Activated CD8-positive, alpha-beta T cell treated with anti-CD3 and anti-CD28 coated beads, Interleukin-2, amount 10 ng/mL, durations not matched to agents 7 days and 5 days (primary cell): ENCODE measurements at places on chromosomes 6 and 20.

DNA sequence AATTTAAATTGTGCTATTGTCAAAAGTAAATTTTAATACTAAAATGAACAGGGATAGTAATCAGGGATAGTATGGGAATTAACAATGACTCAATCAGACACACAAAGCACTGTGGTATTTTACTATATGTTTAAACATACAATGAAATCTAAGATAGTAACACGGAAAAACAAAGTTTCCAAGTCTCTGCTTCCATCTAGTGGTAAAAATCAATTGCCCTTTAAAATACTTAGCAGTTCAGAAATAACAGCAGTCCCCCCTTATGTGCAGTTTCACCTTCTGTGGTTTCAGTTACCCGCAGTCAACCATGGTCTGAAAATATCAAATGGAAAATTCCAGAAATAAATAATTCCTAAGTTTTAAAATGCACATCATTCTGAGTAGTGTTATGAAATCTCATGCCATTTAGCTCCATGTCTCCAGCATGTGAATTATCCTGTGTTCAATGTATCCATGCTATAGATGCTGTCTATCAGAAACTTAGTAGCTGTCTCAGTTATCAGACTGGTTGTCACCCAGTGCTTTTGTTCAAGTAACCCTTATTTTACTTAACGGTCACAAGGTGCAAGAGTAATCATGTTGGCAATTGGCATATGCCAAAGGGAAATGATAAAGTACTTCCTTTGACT, 58.5 kb downstream of the AHI1 start:
- DNase-seq = no peak

GRCh38 chr6:153167061-153167891, 36.2 kb upstream of the RGS17 start:
- DNase-seq = no peak

DNA sequence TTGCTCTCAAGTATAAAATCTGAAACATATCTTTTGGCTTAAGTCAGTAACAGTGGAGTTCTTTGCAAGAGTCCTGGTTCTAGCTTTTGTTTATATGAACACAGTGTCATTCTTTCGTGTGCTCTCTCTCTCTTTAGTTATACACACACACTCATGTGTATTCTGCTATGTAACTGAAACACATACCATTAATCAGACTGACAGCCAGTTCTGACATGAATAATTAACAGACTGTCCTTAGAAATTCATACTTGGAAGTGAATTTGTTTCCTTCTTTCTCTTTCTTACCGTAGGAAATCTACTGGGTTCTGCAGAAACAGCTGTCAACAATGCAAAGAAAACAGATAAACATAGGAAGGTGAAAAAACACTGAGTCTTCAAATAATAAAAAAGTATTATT, 2.5 kb downstream of the MCM9 start:
- DNase-seq = no peak

GRCh38 chr6:128981716-128982115, 98.8 kb downstream of the LAMA2 start:
- DNase-seq = no peak

DNA sequence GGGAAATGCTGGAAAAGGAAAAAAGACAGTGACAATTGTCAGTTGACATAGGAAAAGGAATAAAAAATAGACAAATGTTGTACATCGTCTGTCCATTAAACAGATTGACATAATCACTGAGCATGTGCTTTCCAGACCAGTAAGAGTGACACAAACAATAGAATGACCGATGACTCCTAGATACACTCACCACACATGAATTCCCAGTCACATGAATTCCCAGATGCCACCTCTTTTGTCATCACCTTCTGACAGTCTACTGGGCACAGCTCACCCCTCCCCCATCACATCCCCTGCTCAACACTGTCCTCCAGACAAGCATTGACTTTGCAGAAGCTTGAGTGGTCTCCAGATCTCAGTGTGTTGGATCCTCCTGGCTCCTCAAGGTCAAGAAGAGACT, 25.9 kb downstream of the POM121L2 start:
- no peak for DNase-seq
